ENCODE measurements at places on chromosomes 12 and 14.
A peak's percentile ranks its signal among the peaks of the same experiment; 100 is the strongest.

DNA sequence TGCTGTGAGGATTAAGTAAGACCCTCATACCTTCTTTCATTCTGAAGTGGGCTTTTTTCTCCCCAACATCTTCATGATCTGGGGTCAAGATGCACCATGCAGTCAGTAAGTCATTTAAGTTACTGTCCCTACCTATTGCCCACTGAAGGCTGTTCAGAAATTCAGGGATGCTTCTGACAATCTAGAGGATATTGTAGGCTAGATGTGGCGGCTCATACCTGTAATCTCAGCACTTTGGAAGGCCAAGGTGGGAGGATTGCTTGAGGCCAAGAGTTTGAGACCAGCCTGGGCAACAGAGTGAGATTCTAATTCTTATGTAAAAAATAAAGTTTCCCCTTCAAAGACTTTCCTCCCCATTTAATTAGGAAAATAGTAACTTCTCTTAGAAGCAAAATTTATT is 28.7 kb downstream of the PHETA1 start:
- no peak for DNase-seq

DNA sequence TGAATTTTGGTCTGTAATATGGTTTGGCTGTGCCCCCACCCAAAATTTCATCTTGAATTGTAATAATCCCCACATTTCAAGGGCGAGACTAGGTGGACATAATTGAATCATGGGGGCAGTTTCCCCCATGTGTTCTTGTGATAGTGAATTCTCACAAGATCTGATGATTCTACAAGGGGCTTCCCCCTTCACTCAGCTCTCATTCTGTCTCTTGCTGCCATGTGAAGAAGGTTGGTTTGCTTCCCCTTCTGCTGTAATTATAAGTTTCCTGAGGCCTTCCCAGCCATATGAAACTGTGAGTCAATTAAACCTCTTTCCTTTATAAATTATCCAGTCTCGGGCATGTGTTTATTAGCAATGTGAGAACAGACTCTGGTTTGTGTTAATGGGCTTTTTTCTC is 5.9 kb downstream of the LRRC9 start:
- DNase-seq = no peak

- DNase-seq = peak; percentile 22
Measured at GRCh38 chr14:34043627-34044372, 92.9 kb upstream of the EGLN3 start.

DNA sequence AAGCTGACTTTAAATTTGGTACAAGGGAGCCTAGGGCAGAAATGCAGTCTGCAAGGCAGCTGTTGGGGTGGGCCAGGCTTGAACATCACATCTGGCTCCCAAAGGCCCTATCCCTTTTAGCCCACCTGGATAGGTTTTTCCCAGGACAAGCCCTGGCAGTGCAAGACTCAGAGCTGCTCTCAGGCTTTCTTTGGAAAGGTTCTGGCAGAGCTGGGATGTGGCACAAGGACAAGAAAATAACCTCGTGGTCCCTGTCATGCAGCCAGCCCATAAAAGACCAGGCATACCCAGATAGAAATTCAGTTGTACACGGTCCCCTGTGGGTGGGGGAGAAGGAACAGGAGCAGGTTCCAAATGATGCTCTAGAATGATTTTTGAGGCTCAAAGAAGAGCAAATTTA is 206.9 kb downstream of the TTC7B start:
- no peak for DNase-seq

- DNase-seq = no peak
Measured at GRCh38 chr12:45257185-45257930, 41.5 kb downstream of the ANO6 start.

DNA sequence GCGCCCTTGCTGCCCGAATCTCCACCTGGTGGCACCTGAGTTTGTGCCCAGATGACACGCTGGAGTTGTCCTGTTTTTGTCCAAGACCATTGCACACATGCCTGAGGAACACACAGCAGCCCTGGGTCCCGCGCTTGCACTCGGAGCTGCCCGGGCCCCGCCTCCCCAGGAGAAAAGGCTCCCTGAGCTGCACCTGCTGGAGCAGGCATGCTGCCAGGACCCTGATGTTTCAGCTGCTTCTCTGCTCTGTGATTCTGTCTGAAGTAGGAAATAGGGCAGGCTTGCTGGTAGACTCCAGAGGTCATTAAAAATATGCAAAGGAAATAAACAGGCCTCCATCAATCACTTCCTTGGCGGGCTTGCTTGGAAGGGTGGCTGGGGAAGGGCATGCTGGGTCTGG is 271.6 kb downstream of the CACNA1C start:
- no peak for DNase-seq

Measured in stimulated activated CD4-positive, alpha-beta T cell treated with anti-CD3 and anti-CD28 coated beads, Interleukin-1b, Interleukin-23, amount 100 ng/mL, for 1 hour (primary cell).